ENCODE measurements at places on chromosomes 1 and 21.

GRCh38 chr21:28083350-28083749 lies 909.3 kb downstream of the LTN1 start:
- no peak for DNase-seq

DNA sequence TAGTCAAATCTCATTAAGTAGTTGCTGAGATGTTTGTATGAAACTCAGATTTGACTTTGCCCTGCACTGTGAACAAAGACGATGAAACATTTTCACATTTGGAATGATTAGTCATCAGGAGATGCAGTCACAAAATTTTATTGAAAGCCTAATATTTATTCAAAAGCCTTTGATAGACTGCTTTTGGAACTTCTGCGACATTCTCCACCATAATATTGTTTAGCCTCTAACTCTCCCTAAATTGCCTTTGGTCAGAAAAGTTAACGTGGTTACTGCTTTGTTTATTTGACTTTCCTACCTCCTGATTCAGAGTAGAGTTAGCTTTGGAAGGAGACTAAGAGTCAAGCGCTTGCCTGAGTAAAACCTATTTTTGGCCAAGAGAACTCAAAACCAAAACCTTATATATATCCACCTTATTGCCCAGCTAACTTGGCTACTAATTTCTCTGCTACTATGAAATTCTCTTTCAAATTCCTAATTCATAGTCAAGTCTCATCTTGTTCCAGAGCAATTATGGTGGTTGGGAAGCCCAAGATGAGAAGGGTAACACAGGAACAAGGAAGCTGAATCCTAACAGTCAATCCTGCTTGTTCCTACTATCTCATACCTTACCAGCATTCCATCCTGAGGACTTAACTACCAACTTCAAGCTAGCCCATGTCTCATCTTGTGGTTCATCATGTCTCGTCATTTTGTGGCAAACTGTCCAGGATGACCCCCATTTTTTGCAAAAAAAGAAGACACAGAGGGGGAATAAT lies 429.6 kb downstream of the USP25 start:
- DNase-seq = no peak

GRCh38 chr1:42424201-42424600 lies 31.6 kb downstream of the ZMYND12 start:
- no peak for DNase-seq

DNA sequence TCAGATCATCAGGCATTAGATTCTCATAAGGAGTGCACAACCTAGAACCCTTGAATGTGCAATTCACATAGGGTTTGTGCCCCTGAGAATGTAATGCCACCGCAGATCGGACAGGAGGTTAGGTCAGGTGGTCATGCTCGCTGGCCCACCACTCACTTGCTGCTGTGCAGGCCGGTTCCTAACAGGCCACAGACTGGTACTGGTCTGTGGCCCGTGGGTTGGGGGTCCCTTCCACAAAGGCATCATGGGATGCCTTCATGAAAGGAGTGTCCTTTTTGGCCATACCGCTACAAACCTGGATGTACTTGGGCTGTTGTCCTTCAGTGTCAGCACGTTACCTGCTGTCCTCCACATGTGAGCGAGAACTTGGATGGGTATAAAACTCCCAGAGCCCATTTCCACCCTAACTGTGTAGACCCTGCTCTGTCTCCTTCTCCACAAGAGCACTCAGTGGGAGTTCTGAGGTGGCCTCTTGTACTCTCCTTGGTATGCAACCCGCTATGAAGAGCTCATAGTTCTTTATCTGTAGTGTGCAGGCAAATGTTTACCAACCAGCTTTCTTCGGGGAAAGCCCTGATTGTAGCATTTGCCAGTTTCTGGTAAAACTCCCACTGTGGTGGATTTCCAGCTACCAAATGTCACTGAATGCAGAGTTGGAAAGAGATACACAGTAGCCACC lies 41.7 kb upstream of the SLC19A1 start:
- DNase-seq = no peak

DNA sequence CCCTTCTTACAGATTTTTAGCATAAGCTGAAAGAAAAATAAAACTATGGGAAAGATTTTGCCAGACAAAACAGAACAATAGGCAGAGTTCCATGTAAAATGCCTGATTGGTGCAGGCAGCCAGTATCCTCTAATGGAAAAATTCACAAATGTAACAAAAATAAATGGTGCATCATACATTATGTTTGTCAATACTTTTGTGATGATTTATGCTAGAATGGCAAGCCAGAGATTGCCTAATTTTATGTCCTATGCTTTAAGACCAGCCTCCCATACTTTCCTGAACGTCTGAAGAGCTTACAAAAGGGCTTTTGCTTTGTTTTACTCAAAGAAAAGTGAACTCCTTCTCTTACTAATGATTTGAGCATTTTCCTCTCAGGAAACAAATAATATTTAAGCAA lies 81.5 kb upstream of the KCNJ15 start:
- DNase-seq = no peak

- no peak for DNase-seq
These were observed 29.1 kb downstream of the KNCN start for GRCh38 chr1:46522184-46522968.

DNA sequence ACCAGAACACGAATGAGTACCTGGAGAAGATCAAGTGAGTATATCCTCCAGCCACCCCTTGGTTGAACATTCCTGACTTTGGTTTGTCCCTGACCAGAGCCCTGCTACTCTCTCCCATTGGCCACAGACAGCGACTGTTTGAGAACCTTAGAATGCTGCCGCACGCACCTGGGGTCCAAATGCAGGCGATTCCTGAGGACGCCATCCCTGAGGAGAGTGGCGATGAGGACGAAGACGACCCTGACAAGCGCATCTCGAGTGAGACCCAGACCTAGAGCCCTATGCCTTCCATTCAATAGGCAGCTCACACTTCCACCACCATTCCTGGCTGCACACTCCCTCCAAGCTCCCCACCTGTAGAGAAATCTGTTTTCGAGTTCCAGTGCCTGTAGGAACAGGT lies 4.5 kb downstream of the MARCKSL1 start:
- no peak for DNase-seq

- no peak for DNase-seq
These were observed 21.6 kb upstream of the TRIM45 start for GRCh38 chr1:117143172-117143571.

DNA sequence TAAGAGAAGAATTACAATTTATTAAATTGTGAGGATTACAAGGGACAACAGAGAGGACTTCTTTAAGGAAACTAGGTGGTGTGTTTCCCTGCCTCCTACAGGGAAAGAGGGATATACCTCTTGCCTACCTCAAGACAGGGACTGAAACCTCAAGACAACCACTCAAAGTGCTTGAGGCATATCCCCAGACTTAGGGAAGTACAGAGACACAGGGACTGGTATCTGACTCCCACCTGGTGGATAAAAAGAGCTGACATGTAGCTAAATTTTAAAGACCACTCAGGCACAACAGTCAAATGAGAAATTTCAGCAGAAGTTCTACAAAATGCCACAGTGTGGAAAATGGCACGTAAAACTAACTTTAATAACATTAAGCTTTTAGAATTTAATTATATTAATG lies 21.3 kb downstream of the DENND2C start:
- DNase-seq = no peak

- no peak for DNase-seq
These were observed 185.8 kb downstream of the MRPL39 start for GRCh38 chr21:25421321-25422028.

DNA sequence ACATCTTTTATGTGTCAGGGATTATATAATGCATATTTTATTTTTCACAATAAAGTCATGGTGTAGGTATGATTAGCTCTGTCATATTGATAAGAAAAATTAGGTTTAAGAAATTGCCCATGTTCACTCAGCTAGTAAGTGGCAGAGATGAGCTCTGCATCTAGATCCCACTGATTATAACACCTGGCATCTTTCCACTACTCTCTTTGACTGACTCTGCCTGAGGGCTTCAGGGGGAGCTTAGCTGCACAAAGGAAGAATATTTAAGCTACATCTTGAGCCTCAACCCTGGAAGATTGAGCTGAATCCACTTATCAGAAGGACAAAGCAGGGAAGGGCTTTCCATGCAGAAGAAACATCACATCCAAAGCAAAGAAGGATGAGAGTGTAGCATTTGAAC lies 190.4 kb downstream of the MIS18A start:
- DNase-seq = no peak

DNA sequence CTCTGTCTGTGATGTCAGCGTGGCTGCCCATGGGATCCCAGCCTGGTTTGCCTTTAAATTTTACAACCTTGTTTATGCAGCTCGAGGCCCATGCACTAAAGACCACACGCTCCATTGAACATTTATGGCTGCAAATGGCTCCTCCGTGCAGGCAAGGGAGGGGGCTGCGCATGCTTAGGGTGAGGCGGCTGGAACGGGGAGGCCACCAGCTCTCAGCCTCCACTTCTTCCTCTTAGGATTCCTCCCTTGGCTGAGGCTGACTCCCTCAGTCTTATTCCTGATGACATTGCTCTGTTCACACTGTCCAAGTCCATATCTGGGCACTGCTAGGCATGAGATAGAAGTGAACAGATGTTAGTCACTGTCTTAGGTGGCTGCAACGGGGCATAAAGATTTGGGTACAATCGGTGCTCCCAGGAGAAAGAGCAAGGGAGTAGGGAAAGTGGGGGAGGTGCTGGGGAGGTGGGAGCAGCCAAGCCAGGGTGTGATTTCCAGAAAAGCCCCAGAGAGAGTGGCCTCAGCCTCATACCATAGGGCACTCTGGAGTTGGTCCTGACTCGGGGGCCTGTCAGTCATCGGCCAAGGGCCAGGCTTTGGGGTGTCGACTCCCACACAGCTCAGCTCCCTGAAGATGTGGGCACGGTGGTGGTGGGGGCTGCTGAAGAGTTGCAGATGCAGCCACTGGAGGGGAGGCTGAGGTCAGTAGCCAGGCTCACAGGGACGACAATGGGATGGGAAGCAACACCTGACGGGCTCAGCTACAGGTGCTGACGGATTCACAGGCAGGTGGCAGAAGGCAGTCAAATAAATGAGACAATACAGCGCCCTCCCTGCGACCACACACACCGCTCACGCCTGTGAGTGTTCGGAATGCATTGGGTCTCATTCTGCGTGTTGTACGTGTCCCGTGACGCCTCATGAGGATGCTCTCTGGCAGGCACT lies 37.3 kb upstream of the ACTL8 start:
- DNase-seq = peak; percentile 81

GRCh38 chr1:229832695-229833094 lies 206.6 kb downstream of the URB2 start:
- no peak for DNase-seq

DNA sequence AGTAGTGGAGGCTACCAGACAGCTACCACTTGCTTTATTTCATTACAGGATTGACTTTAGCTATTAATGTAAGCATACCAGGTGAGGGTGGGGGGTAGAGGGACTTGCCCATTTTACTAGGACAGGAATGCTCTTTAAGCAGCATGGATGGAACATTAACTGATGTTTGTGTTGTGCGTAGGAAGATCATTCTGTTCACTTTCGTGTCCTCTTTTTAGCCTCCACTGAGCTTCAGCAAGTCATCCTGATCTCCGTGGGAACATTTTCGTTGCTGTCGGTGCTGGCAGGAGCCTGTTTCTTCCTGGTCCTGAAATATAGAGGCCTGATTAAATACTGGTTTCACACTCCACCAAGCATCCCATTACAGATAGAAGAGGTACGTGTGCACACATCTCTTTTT lies 29.3 kb downstream of the IFNGR2 start:
- no peak for DNase-seq

DNA sequence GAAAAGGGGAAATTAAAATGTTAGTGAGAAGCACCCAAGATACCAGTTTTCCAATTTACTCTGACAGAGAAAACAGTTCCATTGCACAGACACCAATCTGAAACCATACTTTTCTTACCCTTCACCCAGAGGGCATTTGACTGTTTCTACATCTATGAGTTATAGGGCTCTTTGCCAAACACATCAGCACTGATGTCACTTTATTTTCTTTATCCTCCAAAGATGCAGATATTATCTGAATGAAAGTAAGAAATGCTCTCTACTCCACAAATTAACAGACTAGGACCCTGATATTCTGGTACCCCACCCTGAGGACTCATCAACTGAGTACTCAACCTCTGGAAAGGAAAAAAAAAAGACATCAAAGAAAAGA lies 24.2 kb upstream of the PEX19 start:
- DNase-seq = no peak

- DNase-seq = no peak
These were observed 475 bp upstream of the TDRD10 start for GRCh38 chr1:154501423-154502065.

DNA sequence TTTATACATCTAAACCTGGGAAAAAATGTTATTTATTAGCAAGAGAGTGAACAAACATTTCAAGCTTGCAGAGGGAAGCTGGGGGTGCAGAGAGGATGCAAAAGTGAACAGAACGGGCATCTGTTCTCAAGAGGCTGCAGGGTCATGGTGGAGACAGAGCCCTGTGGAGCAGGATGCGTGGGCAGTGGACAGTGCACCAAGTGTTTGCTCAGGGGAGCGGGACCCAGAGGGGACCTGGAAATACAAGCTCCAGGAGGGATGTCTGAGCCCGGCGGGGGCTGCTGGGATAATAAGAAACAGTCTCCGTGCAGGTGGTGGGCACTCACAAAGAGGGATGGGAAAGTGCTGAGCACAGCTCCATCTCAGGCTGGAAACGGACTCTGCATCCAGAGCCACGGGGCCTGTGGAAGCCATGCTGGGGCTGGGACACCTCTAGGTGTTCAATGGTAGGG lies 105.3 kb upstream of the SLC45A1 start:
- DNase-seq = no peak

DNA sequence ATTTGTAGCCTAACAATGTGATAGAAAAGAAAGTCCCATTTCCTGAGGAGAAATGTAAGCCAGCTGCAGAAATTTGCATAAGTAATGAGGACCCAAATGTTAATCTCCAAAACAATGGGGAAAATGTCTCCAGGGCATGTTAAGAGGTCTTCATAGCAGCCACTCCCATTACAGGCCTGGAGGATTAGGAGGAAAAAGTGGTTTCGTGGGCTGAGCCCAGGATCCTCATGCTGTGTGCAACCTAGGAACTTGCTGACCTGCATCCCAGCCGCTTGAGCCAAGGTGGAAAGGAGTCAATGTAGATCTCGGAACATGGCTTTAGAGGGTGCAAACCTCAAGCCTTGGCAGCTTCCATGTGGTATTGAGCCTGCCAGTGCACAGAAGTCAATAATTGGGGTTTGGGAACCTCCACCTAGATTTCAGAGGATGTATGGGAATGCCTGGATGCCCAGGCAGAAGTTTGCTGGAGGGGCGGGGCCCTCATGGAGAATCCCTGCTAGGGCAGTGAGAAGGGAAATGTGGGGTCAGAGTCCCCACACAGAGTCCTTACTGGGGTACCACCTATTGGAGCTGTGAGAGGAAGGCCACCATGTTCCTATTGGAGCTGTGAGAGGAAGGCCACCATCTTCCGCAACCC lies 14.2 kb upstream of the F13B start:
- DNase-seq = no peak

Measured in NCI-H187 (cell line).